Activated B cell treated with CpG ODN at 0.5 μM for 24 hours (primary cell): ENCODE measurements at places on chromosomes 7 and 10.

DNA sequence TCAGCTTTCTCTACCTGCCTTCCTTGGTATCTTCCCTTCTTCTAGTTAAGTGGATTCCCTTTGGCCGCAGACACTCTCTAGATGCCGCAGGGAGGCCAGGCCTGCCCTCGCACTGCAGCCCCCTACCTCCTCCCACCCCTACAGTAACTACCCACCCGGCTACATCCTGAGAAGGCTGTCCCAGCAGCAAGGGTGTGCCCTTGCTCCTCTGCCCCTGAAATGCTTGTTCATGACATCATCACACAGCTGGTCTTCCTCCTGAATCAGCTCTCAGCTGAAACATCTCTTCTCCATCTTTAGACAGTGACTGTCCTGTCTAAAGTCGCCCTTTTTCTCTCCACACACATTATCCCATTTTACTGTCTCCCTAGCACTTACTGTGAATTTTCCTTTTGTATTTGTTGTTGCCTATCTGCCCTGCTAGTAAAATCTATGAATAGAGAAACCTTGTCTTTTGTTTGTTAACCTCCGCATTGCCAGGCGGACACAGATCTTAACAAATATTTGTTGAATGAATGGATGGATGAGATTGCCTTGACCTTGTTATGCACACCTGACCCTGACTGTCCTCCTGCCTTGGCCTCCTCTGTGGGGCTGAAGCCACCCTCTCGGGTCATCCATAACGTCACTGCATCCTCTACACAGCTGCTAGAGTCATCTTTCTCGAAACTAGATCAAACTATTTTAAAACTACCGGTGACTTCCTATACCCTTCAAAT, 108.9 kb upstream of the GATA3 start:
- no peak for DNase-seq

GRCh38 chr7:30697719-30698460, 15.6 kb upstream of the CRHR2 start:
- no peak for DNase-seq

DNA sequence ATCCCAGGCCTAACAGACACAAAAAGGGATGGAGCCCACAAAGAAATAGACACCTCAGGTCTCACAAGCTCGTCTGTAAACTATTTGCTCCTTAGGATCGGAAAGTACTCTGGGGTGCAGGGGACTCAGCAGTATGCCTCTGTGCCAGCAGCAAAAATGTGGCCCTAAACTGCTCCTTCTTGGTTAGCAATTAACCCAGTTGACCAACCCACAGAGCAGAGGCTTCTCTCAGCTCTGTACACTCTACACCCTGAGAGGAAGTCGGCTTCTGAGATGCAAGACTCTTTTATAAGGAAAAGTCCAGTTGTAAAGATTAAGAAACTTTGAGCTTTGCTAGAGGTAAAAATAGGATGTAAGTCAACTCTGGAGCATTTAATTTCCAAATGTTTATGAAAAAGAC, 156.3 kb upstream of the PRSS58 start:
- DNase-seq = no peak

GRCh38 chr7:23955600-23956149, 245.7 kb downstream of the STK31 start:
- no peak for DNase-seq
